ENCODE measurements at places on chromosomes 13 and 19.

GRCh38 chr19:56107626-56108351 is 13.3 kb downstream of the ZNF787 start:
- DNase-seq: no peak

DNA sequence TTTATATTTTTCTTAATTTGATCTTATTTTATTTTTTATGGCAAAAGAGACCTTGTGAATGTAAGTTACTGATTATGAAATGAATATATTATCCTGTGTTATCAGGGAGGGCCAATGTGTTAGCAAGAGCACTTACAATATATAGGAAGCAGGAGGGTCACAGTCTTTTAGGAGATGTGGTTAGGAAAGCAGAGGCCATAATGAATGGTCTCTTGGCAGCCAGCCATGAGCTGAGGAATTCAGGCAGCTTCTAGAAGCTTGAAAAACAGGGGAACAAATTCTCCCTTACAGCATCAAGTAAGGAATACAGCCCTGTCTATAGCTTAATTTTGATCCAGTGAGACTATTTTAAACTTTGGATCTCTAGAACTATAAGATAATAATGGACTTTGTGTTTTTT is 2374.6 kb downstream of the PCDH9 start:
- peak; percentile 13 for DNase-seq

DNA sequence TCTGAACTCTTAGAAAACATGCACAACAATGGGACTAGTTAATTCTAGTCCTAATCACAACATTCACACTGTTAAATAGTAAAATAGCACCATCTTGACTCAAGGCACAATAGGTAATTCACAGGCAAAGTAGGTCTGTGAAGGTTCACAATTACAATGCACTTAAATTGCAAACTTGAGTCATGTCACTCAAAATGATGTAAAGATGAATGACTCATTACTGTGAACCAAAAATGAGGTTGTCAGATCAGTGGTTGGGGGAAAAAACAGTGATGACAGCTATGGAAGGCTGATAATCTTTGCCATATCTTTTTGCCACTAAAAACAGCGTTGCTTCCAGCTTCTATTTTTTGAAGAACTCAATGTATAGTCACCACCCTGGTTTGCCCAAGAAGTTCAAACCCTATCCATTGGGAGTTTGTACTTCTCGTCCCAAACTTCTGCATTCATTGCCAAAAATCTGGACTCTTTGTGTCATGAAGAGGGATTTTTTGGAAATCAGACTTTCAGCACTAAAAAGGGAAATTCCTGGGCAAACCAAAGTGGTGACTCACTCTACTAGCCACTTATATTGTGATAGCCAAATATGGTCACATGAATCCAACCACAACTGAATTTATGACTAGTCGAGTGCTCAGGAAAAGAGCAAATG is 200.9 kb upstream of the TMTC4 start:
- peak; percentile 35 for DNase-seq

- peak; percentile 12 for DNase-seq
Measured at GRCh38 chr13:41720839-41721561, 239.9 kb downstream of the VWA8 start.

- DNase-seq: no peak
Measured at GRCh38 chr19:16265205-16265604, 59.4 kb upstream of the KLF2 start.

GRCh38 chr19:38233740-38234251 is 9.8 kb upstream of the DPF1 start:
- DNase-seq: peak; percentile 43

GRCh38 chr19:29636553-29637360 is 28.5 kb upstream of the PLEKHF1 start:
- DNase-seq: no peak

DNA sequence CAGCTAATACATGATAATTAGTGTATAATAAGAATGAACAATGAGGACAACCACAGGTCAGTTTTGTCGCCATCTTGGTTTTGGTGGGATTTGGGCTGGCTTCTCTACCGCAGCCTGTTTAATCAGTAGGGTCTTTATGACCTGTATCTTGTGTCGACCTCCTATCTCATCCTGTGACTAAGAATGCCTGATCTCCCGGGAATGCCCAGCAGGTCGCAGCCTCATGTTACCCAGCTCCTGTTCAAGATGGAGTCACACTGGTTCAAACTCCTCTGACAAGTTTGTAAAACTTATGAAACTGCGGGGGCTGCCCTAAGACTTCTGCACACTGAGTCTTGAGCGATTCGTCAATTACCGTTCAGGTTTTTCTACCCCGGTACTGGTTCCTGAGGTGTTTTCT is 21.5 kb upstream of the ADGRE1 start:
- no peak for DNase-seq

- DNase-seq: no peak
Measured at GRCh38 chr19:47109541-47110375, 3.8 kb downstream of the ZC3H4 start.

- DNase-seq: peak; percentile 23
Measured at GRCh38 chr13:51844862-51845573, at the start of gene TMEM272. TSS of gene TMEM272 (minus strand) at chr13:51845177. CDS start at chr13:51838530, 6,647 bp downstream.

- no peak for DNase-seq
Measured at GRCh38 chr19:41409288-41409687, 11.7 kb downstream of the BCKDHA start.
